ENCODE measurements at places on chromosomes 4 and X.

GRCh38 chrX:68090266-68090665 lies 343.0 kb downstream of the OPHN1 start:
- DNase-seq = no peak

- no peak for DNase-seq
Observed at GRCh38 chr4:40227284-40227683, 30.5 kb downstream of the RHOH start.

DNA sequence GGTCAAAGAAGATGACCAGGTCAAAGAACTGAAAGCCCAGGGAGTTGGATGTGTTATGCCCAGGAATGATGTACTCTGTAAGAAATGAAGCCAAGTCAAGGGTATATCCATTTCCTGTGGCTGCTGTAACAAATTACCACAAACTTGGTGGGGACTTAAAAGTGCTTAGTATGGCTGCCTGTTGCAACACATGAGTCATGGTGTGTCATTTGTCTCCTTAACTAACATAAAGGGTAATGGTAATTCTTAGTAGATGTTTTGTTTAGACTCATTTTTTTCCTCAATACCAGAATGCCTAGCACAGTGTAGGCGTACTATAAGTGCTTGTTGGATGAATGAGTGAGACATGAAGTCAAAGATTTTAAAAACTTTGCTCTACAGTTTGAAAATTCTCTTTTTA lies 45.7 kb downstream of the SYTL5 start:
- DNase-seq = peak; percentile 91

DNA sequence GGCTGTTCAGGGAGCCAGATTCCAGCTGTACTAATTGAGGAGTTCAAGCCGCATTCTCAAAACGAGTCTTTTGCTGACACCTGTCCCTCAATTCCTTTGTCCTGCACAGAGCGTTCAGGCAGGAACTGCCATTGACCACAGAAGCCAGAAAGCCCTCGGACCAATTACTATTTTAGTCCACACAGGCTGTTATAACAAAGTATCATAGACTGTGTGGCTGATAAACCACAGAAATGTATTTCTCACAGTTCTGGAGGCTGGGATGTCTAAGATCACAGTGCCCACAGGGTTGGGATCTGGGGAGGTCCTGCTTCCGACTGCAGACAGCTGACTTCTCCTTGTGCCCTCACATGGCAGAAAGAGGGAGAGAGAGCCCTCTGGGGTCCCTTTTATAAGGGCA lies 119.8 kb upstream of the ATP6AP2 start:
- DNase-seq = no peak

DNA sequence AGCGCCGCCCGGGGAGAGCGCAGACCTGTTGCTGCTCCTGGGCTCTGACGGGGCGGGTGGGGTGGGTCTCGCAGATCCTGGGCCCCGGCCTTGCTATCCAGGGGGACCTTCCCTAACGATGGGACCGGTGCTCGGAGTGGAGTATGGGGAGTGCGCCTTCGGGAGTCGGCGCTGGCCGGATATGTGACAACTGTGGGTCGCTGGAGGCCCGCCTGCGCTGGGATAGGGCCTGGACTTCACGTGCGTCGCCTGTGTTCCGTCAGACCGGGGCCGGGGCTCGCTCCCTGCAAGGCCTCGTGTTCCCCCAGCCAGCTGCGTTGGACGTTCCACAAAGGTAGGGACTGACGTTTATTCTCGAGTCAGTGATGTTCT lies 1.3 kb downstream of the TBL1X start:
- DNase-seq = peak; percentile 29

- DNase-seq = peak; percentile 19
Observed at GRCh38 chr4:155667222-155667567, 547 bp downstream of the GUCY1A1 start.
